ENCODE measurements at places on chromosomes 16 and 17.

DNA sequence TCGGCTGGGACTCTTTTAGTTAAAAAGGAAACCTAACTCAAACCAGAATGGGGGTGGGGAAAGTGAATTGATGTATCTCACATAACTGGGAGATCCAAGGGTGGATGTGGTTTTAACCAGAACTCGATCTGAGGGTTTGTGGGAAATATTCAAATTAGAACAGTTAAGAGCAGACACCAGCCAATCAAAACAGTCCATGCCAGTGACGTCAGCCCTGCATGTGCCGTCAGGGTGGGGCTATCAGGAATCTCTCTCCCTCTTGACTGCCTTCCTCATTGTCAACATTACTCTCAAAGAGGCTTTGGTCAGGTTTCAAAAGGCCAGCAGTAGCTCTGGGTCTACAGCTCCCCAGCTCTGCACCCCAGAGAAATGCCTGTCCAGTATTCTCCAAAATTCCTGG lies 94.2 kb upstream of the HSBP1 start:
- no peak for DNase-seq

- no peak for DNase-seq
Observed at GRCh38 chr16:80084163-80084562, 456.6 kb upstream of the DYNLRB2 start.

GRCh38 chr17:57299176-57299575 lies 42.9 kb downstream of the MSI2 start:
- no peak for DNase-seq

DNA sequence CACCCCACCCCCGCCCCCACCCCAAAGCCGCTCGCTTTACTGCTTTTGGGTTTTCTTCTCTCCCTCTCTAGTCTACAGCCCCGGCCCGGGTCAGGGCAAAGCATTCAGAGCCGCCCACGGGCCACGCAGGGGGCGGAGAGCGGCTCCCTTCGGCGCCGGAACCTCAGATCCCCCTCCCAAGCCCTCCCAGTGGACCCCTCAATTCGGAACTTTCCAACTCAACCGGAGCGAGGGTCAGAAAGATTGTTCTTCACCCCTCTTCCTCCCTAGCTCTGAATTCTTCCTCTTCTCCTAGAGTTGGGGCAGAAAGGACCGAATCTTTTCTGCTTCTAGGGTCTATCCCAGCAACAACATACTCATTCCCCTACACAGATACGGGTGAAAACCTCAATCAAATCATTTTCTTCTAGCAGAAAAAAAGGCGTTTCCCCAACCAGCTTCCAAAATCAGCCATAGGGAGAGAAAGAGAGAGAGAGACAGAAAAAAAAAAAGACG lies 1.0 kb downstream of the HOXB2 start:
- no peak for DNase-seq

DNA sequence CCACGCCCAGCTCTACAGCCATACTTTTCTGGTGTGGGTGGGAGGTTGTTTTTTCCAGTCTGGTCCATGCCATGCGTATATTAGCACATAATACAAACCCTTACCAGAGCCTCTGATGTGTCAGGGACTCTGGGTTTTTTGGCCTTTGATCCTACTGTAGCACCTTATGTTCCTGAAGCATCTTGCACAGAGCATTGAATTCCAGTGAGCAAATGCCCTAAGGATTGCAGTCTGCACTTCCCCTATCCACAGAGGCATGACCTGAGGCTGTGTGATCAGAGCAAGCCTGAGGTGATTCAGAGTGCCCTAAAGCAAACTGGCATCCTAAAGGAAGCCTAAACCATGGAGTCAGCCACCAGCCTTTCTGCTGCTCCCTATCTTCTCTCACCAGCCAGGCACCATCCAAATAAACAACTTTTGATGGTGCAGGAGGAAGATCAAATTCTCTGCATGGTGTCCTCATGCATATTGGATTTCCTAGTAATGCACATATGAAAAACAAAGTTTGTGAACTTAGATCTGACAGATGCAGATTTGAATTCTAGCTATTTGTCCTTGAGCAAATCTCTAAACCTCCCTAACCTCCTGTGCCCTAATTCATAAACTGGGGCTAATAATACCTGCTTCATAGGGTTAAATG lies 41.2 kb upstream of the HAS3 start:
- DNase-seq, result no peak

DNA sequence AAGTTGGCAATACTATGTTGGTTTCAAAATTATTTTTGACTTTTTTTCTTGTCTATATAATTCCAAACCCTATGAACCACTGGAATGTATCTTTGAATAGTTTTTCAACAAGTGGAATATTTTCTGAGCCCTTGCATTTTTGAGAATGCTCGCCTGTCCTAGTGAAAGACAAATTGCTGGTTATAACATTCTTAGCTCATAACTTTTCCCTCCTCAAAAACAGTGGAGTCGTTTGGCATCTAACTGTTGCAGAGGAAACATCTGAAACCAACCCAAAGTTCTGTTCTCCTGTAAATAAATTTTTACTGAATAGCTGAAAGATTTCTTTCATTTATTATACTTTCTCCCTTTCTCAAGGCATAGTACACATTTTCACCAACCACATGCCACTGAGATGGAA lies 11.3 kb upstream of the COX10 start:
- no peak for DNase-seq

DNA sequence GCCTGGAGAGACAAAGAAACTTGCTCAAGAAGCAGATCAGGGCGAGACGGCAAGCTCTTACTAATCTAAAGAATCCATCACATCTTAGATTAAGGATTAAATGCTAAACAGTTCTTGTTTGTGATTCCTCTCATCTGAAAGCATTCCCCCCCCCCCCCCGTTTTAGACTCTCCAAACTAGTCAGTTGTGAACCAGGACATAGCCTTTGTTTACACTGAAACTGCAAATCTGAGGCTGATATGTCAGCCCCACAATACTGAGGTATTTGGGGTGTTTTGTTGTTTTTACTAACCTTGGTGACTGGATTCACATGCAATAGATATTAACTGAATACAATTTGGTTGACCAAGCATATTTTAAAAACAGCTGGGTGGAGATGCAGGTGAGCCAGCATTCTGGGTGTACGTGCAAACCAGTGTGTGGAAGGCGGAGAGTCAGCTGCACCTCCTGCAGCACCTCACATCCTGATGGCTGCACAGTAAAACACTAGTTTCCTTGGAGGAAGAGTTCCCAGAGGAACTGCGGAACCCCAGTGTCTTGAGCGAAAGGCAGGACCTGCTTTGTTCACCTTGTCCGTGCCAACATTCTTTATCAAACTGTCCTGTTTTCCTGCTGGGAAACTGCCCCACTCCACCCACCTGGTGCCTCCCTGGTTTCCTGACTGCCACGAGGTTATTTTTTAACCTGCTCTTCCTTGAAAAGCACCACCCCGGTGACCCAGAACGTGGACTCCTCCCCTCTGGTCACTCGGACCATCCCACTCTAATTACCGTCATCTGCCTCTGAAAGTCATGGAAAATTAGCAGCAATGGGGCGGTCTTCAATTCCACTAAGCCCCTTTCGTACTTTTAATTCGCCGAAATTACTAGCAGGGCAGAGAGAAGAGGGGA lies 1.2 kb upstream of the YPEL2 start:
- DNase-seq, result peak; percentile 45

DNA sequence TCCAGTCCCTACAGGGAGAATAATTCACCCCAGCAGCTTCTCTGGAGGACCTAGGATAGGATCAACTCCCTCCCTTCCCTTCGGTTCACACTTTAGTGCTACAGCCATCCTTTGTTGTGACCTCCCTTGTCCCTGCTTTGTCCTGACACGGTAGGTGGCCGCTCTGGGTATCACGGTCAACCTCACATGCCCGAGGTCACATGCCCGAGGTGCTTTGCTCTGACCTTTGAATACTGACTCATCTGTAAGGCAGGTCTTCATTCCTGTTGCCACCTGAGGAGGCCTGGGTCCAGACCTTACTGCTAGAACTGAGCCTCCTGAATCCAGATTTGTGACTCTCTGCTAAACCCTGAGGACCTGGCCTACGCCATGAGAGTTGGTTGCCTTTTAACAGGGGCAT lies 19.7 kb downstream of the ALKBH5 start:
- DNase-seq, result no peak

GRCh38 chr17:32120141-32120540 lies 22.2 kb upstream of the RHOT1 start:
- DNase-seq, result no peak

- DNase-seq, result no peak
Observed at GRCh38 chr17:65966072-65966695, 225.7 kb downstream of the CEP112 start.

- no peak for DNase-seq
Observed at GRCh38 chr16:12617401-12617819, 186.3 kb downstream of the CPPED1 start.

DNA sequence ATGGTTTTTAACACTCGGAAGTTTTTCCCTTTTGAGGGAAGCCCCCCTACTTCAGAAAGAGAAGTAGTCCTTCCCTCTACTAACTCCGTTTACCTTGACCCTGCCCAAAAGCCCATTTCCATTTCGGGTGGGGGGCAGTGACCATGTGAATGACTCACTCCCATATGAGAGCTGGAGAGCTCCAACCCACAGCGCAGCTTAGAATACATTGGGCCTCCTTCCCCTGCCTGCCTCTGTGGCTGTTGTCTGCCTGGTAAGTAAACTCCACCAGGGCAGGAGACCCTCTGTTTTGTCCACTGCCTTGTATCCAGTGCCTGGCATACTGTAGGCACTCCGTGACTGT lies 985 bp downstream of the SGSM2 start:
- no peak for DNase-seq

- no peak for DNase-seq
Observed at GRCh38 chr17:32136856-32137255, 5.4 kb upstream of the RHOT1 start.

GRCh38 chr16:25012525-25012991 lies 2.6 kb downstream of the ARHGAP17 start:
- no peak for DNase-seq

Measured in endothelial cell (in vitro differentiated cells).